ENCODE measurements at places on chromosomes 16 and 17. TPM values are rescaled to one million over a fixed set of nuclear protein-coding genes. Genes with fewer than 3 reads are reported as not detected.

DNA sequence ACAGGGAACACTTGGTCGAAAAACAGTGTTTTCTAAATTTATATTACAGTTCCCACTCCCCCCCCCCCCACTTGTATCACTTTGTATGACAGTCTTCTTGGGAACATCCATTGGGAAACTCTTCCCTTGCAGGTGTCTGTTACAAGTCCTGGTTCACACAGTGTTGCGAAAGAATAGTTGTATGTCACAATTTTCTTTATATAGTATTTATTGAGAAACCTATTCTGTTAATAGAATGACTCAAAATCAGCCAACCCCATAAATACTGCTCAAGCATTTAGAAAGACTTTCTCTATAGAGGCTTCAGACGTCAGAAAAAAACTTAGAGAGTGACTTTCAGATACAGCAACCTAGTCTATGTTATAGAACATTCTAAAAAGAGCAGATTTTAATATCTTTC, 414.4 kb downstream of the WWOX start:
- DNase-seq, result no peak

RNF43 gene
- 10.5 TPM for total RNA-seq

DNA sequence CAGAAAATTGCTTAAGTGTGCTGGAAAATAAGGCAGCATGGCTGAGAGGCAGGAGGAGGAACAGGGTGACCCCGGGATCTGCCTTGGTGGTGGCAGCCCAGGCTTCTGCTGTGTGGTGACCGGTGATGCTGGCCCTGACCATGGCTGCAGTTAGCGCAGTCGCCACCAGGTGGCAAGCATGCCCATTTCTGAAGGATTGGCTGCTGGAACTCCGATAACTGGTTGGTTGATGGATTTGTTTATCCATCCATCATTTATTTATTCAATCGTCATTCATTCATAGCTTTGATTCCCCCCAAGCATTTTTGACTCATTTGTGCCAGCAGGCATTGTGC, 29.1 kb upstream of the ITGA3 start:
- DNase-seq, result peak; percentile 85

TAC4 gene
- not detected for total RNA-seq

GRCh38 chr16:85652431-85653221, 36.1 kb downstream of the GINS2 start:
- peak; percentile 80 for DNase-seq

- DNase-seq, result no peak
Observed at GRCh38 chr17:39939106-39939505, 11.6 kb downstream of the LRRC3C start.

GRCh38 chr16:64455275-64455674, 666.6 kb downstream of the CDH11 start:
- DNase-seq, result no peak

DNA sequence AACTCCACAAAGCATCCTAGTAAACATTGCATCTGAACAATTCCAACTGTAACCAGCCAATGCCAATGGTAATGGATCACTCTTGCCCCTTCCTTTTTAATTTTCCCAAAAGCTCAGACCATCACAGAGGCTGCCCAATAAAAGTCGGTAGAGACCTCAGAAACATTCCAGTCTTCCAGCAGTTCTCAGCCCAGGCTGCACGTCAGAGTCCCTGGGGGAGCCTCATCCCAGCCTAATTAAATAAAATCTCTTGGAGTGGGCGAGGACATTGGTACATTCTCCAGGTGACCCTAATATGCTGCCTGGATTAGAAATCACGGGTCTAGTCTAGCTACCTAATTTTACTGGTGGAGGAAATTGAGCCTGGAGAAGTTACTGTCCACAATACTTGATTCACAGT, 117.1 kb upstream of the MYOCD start:
- no peak for DNase-seq

GRAP gene
- 6.7 TPM for total RNA-seq

- no peak for DNase-seq
Observed at GRCh38 chr17:45305530-45306087, 11.2 kb downstream of the MAP3K14 start.

DNA sequence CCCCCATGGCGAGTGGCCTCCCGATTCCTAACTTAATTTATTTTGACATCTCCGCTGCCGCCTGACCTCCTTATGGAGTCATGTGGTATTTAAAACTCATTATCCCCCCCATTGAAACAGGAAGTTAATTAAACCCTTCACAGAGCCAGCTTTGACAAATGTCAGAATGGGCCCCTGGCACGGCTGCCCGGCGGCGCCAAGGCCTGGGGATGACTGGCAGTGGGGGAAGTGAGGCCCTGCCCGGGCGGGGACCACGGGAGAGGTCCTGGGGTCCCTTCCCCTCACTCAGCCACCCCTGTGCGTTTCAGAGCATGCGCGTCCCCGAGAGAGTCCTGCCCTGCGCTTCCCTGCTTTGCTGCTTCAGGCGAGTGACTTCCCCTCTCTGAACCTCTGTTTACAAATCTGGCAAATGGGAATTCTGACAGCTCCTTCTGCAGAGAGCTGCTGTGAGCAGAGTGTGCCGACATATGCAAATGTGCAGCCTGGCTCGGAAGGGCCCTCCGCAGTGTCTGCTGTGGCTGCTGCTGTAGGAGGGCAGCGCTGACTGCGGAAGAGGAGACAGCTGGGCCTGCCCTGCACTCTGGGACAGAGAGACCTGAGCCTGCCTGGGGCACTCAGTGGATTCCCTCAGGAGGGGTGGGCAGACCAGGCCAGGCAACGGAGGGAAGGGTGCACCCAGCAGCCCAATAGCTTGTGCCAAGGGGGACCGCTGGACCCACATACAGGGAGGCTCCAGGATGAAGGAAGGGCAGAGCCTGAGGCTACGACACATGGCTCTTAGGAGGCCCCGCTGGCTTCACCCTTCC, 4.4 kb upstream of the ZFPM1 start:
- no peak for DNase-seq

FOXN1 gene
- 0.25 TPM for total RNA-seq

DNA sequence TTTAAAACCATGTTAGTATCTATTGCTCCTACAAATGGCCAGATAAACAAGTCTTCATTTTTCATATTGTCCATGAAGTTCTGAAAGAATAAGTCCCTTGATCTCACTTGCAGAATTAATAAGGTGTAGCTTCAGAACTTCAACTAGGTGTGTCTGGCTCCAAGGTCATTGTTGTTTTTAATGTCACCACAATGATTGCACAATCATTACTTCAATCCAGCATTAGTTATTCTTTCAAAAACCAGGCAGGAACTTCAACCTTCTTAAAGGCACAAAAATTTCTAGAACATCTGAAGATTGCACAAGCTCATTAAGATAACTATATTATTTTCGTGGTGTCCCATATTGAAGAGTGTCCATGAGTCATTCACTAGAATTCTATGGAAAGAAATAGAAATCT, 1386.4 kb downstream of the CDH11 start:
- DNase-seq, result no peak

- no peak for DNase-seq
Observed at GRCh38 chr16:20886320-20886719, 13.8 kb downstream of the DCUN1D3 start.

DRC7 gene
- 10.9 TPM for total RNA-seq
